Activated CD8-positive, alpha-beta T cell treated with anti-CD3 and anti-CD28 coated beads for 36 hours (primary cell): ENCODE measurements at places on chromosomes 6 and 20. TPM values are rescaled to one million over a fixed set of nuclear protein-coding genes. Genes with fewer than 3 reads are reported as not detected.

The BEND3 gene
- 5.8 TPM for total RNA-seq

DNA sequence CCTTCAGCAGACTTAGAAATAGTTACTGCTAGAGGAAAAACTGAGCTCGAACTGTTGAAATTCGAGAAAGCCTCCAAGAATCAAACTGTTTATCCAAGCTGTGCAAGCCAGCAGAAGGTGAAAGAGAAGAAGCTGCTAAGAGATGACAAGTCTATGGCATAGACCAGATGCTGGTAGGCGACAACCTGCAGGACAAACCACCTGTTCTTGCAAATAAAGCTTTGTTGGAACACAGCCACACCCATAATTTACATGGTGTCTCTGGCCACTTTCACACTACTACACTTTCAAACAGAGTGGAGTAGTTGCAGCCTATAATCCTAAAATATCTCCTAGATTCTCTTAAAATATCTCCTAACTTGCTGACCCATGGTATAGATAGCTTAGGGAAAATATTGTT lies 33.3 kb downstream of the TNFRSF21 start:
- no peak for DNase-seq
- no peak overlapping the region for H3K27ac ChIP-seq
- H3K36me3 ChIP-seq: no peaks in the 10 kb centered on the region
- H3K27me3 ChIP-seq: peaks cover 2% of the 10 kb centered on the region
- no peak overlapping the region for H3K4me3 ChIP-seq

DNA sequence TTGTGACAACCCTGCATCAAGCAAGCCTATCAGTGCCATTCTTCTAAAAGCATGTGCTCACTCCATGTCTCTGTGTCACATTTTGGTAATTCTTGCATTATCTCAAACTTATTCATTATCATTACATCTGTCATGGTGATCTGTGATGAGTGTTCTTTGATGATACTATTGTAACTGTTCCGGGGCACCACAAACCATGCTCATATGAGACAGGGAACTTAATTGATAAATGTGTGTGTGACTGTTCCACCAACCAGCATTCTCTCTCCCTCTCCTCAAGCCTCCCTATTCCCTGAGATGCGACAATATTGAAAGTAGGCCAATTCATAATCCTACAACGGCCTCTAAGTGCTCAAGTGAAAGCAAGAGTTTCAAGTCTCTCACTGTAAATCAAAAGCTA lies 4.0 kb downstream of the HUS1B start:
- peaks cover 11% of the 10 kb centered on the region for H3K4me1 ChIP-seq
- H3K4me3 ChIP-seq: no peak overlapping the region
- H3K27me3 ChIP-seq: no peaks in the 10 kb centered on the region
- H3K36me3 ChIP-seq: peaks cover 21% of the 10 kb centered on the region
- H3K27ac ChIP-seq: no peak overlapping the region

DNA sequence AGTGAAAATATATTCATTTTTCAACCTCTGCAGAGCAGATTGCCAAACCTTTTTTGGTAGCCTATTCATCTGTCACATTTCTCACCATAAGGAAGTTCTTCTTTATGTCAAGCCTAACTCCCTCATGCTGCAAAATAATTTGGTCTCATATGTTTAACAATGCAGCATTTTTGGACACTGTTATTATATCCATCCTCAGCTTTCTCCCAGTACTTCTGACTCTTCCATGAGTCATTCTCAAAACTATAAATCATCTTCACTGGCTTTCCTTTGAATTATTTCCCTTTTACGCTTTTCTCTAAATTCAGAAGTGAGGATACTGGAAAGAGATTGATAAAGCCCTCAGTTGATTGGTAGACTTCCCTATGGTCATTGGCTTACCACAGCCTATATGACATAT lies 192.2 kb downstream of the TPBG start:
- no peaks in the 10 kb centered on the region for H3K4me1 ChIP-seq
- no peak for DNase-seq
- H3K27me3 ChIP-seq: no peaks in the 10 kb centered on the region
- H3K27ac ChIP-seq: no peak overlapping the region
- H3K36me3 ChIP-seq: no peaks in the 10 kb centered on the region

The RAE1 gene
- 42.9 TPM for total RNA-seq

The PTCHD4 gene
- total RNA-seq: not detected

DNA sequence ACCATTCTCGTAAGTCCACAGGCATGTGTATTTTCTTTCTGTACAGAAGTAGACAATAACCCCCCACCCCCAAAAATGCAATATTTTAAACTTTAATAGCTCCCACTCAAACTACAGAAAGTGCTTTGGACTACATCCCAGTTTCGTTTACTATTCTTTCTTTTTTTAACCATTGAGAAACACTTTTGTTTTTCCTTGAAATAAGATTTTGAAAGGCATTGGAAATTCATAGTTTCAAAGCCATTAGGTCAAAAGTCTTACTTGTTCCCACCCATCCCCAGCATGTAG lies 140.0 kb downstream of the KIF16B start:
- H3K27me3 ChIP-seq: no peaks in the 10 kb centered on the region
- no peak for DNase-seq
- H3K4me3 ChIP-seq: no peak overlapping the region
- no peaks in the 10 kb centered on the region for H3K4me1 ChIP-seq

The ARG1 gene
- not detected for total RNA-seq

The TNFRSF21 gene
- total RNA-seq: 2.3 TPM

The TFAP2D gene
- not detected for total RNA-seq

DNA sequence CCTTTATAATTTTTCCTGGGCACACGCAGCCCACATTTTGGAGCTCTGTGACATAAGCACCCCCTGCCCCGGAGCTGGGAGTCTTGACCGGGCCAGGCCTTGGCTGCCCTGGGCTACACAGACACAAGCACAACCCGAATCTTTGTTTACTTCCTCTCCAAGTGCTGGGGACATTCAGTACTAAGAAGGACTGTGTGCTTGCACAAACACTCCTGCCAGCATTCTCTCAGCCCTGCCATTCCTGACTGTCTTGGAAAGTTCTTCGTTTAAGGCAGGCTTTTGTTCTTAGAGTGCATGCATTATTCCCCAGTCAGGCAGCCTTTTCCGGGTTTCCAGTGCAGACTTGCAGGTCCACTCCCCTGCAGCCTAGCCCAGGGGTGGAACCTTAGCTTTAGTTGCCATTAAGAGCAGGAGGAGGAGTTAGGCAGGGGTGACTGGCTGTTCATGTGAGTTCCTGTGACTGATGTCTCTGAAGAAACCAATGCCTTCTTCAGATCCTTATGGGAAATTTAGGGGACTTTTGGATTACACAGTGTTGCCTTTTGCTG lies 28.6 kb downstream of the FOXO3 start:
- peaks cover 55% of the 10 kb centered on the region for H3K4me1 ChIP-seq
- H3K36me3 ChIP-seq: peaks cover 2% of the 10 kb centered on the region
- no peak overlapping the region for H3K27ac ChIP-seq
- H3K27me3 ChIP-seq: no peaks in the 10 kb centered on the region

The PAK5 gene
- total RNA-seq: not detected

DNA sequence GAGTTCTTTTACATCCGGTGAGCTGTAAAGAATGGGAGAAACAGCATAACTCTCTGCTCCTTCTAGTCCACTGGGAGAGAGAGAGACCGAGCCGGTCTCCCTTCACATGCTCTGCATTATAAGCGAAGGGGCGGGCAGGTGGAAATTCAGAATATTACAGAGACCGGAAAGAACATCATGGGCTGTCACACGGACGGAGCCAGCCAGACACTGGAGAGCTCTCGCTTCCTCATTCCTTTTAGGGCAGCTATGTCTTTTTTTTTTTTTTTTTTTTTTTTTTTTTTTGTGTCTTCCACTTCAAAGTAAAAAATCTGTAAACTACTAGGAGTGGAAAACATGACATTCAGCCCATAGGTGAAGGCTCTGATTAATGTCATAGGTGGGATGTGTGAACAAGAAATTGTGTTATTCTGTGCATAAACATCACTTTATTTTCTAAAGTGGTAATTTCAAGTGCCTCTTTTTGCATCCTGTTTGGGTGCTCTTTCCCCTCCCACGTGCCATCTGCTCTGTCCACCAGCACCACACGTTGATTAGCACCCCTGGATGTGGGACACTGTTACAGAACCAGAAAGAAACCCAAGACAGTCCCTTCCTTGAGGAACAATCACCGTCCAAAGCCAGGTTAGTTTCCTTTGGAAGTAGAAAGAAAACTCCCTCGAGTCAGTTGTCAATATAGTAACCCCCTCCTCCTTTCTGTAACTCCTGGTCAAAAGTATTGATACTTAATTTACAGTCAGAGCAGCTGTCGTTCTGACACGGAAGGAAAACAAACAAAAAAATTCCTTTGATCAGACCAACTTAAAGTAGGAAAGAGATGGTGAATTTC lies at the start of gene TAGAP:
Gene TAGAP (minus strand): TSS at position 93 of the 829 bp plus-strand sequence. CDS start 845 bp downstream, outside the sequence.
- peak; percentile 95 for DNase-seq
- H3K4me3 ChIP-seq: peak within 1 kb of the TSS; percentile 100
- H3K27ac ChIP-seq: peak within 1 kb of the TSS; percentile 100
- H3K27me3 ChIP-seq: no peaks in the 10 kb centered on the region
- H3K4me1 ChIP-seq: peaks cover 51% of the 10 kb centered on the region

The HLA-DMB gene
- 3.6 TPM for total RNA-seq

DNA sequence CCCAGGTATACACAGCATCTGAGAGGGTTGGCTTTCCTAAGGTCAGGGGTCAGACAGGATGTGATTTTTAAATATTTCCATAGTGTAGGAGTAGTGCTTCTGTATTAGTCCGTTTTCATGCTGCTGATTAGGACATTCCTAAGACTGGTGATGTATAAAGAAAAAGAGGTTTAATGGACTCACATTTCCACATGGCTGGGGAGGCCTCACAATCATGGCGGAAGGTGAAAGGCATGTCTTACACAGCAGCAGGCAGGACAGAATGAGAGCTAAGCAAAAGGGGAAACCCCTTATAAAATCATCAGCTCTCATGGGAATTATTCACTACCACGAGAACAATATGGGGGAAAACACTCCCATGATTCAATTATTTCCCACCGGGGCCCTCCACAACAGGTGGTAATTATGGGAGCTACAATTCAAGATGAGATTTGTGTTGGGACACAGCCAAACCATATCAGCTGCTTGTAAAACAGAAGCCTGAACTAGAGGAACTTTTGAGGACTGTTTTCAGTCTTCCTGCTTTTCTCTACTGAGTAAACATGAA lies 91.0 kb upstream of the MEI4 start:
- H3K27ac ChIP-seq: no peak overlapping the region
- no peaks in the 10 kb centered on the region for H3K36me3 ChIP-seq
- H3K4me3 ChIP-seq: no peak overlapping the region
- DNase-seq: no peak

The SNX5 gene
- 249 TPM for total RNA-seq

DNA sequence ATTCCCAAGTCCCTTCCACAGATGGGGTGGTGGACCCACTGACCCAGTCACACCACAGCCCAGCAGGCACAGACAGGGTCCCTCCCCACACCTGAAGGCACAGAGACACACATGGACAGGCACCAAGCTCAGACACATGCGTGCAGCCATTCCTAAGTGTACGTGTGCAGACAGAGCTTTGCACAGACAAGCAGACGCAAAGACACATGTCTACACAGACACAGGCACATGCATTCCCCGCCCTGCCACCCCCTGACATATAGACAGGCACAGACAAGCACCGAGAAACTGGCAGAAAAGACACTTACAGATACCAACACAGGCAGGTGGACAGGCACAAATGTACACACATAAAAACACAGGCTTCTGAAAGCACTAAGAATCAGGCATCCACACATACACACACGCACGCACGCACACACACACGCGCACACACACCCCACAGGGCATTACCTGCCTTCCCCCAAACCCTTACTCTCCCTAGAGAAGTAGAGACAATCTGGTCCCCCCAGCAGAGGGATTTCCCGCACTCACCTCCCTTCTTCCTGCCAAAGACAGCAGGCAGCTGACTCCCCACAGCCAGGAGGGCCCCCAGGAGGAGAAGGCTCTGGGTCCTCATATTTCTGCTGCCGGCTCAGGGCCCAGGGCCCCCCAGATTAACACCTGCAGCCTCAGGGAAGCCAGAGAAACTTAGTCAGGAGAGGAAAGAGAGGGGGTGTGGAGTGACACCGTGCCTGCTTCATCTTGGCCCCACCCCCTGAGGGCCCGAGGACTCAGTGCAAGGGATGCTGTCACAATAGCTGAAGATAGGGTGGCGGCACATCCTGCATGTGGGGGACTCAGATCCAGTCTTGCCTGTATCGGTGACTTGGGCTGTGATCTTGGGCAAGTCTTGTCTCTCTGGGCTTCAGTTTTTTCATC lies at the start of gene WFDC5:
Gene WFDC5 (minus strand): TSS at position 710 of the 921 bp plus-strand sequence. CDS start 91 bp downstream, at position 619.
- H3K27me3 ChIP-seq: peaks cover 4% of the 10 kb centered on the region
- H3K36me3 ChIP-seq: no peaks in the 10 kb centered on the region
- peaks cover 17% of the 10 kb centered on the region for H3K4me1 ChIP-seq
- peak; percentile 68 for DNase-seq

DNA sequence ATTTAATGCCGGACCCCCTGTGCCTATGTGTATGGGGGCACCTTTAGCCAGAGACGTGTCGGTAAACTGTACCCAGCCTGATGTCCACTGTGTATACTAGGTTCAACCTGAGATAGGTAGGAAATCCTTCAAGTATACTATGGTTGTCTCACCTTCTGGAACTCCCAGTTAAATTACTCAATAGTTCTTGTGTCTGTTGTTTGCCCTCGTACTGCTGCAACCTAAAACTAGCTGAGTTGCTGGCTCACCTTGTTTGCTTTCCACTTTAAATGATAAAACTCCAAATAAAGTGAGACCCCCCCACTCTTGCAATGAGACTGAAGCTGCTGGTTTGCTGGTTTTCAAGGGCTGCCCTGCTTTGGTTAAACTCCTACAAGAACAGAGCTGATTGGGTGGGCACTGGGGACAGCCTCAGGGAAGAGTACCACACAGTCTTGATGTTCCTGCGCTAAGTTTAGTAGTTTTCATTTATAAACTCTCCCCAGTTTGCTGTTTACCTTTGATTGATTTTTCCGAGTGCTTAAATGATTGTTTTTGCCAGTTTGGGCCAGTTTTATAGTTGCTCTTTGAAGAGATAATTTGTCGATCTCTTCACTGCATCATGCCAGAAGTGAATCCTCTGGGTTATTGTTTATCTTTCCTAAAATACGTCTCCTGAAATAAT lies 1281.8 kb upstream of the MAP3K7 start:
- no peaks in the 10 kb centered on the region for H3K36me3 ChIP-seq
- H3K4me1 ChIP-seq: no peaks in the 10 kb centered on the region
- H3K27me3 ChIP-seq: no peaks in the 10 kb centered on the region
- H3K4me3 ChIP-seq: no peak overlapping the region
- no peak overlapping the region for H3K27ac ChIP-seq

GRCh38 chr6:116682334-116682712 lies 1.3 kb downstream of the KPNA5 start:
- H3K4me1 ChIP-seq: peaks cover 46% of the 10 kb centered on the region
- peak overlapping the region; percentile 87 for H3K27ac ChIP-seq

- H3K27me3 ChIP-seq: no peaks in the 10 kb centered on the region
- H3K27ac ChIP-seq: peak overlapping the region; percentile 98
- no peak for DNase-seq
- peaks cover 90% of the 10 kb centered on the region for H3K4me1 ChIP-seq
- H3K36me3 ChIP-seq: peaks cover 28% of the 10 kb centered on the region
These were observed 14.8 kb downstream of the IGF2R start for GRCh38 chr6:159983641-159984080.

- peaks cover 11% of the 10 kb centered on the region for H3K4me1 ChIP-seq
- no peaks in the 10 kb centered on the region for H3K36me3 ChIP-seq
- no peak overlapping the region for H3K4me3 ChIP-seq
- no peak for DNase-seq
These were observed 92.0 kb downstream of the OLIG3 start for GRCh38 chr6:137402143-137402680.
